H4 (cell line): ENCODE measurements at places on chromosomes 16 and 17.

- DNase-seq, result no peak
Measured at GRCh38 chr17:34403006-34403405, 40.0 kb upstream of the CCL1 start.

GRCh38 chr16:25066747-25067631 lies 44.6 kb upstream of the LCMT1 start:
- no peak for DNase-seq

DNA sequence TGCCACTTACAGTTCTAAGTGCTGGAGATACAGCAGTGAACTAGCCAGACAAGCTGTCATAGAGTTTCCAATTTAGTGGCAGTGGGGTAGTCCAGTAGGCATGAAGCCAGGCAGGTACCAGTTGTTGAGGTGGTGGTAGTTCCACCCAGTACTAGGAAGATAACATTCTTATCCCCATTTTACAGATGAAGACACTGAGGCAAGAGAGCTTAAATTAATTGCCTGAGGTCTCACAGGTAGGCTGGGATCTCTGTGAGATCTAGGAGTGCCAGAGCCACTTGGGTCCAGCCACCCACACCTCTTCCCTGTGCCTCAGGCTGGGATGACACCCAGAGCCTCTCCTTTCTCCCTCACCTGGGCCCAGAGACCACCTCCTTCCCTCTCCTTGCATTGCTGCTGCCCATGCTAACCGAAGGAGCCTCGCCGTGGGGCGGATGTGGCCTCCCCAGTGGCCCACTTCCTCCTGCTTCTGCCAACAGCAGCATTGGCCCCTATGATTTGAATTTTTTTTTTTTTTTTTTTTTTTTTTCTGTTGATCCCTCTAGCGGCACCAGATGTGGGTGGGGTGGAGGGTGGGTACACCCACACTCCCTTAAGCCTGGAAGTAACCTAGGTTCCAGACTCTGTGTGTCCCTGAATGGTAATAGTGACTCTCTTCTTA lies 114.0 kb downstream of the PRKCB start:
- DNase-seq, result no peak

GRCh38 chr16:88059701-88060386 lies 108.6 kb downstream of the BANP start:
- DNase-seq, result no peak

DNA sequence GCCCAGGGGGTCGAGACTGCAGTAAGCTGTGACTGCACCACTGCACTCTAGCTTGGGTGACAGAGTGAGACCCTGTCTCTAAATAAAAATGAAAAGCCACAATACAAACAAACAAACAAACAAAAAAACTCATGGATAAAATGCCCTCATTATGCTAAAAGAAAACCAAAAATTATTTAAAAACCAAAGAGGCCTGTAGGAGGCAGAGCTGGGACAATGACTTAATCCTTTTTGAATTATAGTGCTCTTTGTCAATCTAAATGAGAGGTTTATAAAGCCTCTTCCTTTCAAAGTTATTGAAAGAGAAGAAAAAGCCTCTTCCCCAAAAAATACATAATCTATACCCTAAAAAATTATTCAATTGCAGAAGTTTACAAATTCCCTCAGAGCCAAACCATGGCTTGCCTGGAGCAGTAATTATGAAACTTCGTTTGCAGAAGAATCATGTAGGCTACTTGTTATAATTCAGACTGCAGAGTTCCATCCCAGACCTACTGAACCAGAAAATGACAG lies 18.5 kb downstream of the CRLF3 start:
- no peak for DNase-seq

- DNase-seq, result no peak
Measured at GRCh38 chr17:45022288-45022648, 29.2 kb downstream of the DCAKD start.

GRCh38 chr16:11179574-11179973 lies 76.4 kb downstream of the SOCS1 start:
- no peak for DNase-seq

GRCh38 chr16:86213437-86214205 lies 296.7 kb upstream of the FOXF1 start:
- DNase-seq, result no peak

DNA sequence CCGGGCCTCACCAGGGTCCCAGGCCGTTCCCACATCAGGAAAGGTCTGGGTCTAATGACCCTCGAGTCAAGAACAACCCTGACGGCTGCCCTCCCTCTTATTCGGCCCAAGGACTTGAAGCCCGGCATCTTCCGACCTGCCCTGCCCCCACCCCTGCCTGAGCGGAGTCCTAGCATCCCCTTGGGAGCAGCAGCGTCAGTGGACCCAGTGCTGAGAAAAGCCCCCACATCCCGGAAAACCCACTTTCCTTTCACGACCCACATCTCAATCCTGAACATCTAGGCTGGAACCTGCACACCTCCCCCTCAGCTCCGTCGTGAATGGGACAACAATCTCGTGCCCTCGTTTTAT lies 769 bp downstream of the TMEM88 start:
- no peak for DNase-seq

DNA sequence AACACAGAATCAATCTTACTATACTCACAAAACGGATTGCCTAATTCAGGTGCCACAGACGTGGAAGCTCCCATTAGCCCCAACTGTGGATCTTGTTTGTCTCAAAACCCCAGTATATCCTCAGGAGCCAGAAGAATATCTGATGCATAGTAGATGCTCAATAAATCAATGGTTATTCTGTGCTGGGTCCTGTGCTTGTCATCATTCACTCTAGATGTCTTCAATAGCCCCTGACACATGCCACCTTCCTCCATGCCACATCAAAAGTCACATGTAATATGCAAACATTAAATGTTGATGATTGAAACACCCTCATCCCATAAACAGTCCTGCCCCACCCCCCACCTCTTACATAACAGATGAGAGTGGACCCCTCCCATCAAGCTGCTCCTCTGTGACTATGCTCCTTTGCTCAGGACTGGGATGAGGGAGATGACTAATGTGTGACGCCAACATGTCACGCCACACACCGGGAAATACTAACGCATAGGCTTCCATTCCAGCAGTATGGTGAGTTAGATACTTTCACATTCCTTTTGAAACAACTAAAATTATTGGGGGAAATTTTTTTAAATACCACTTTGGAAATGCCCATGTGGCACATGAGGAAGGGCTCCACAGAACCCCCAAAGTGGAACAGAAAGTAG lies 267.6 kb upstream of the SDK2 start:
- no peak for DNase-seq

DNA sequence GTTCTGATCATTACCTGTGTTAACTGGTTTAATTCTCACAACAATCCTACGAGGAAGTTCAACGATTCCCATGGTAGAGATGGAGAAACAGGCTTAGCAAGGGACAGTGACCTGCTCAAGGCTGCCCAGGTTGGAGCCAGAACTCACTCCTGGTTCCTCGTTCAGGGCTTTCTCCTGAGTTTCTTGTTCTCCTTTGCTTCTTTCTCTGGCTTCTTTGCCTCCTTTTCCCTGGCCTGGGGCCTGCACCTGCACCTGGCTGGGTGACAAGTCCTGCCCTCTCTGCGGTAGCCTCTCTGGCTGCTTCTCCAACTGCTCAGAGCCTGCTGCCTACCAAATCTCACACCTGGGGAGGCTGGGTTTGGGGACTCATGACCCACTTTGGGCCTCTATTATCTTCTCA lies 2.8 kb downstream of the CCL22 start:
- no peak for DNase-seq

GRCh38 chr17:44273607-44274006 lies 5.7 kb upstream of the SLC4A1 start:
- no peak for DNase-seq

- DNase-seq, result peak; percentile 80
Measured at GRCh38 chr17:39401412-39402243, at the start of gene FBXL20. TSS of gene FBXL20 (minus strand) at chr17:39401626. CDS start at chr17:39401402, 224 bp downstream.

GRCh38 chr16:51049678-51050376 lies 101.2 kb downstream of the SALL1 start:
- DNase-seq, result no peak

- DNase-seq, result no peak
Measured at GRCh38 chr17:21371511-21372081, 4.6 kb upstream of the KCNJ12 start.

DNA sequence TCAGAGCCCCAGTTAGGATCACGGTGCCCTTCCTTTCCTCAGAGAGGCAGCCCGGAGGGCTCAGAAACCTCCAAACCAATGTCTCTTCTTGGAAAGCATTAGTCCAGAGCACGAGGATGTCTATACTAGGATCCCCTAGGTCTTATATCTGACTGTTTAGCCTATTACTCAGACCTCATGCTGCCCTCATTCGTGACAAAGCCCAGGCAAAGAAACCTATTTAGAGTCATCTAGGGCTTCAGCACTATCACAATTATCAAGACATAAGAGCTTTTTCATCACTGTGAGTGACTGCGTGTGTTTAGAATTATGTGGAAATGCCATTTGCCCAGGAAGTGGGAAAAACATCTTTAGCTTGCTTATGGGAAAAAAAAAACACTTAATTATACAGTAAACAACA lies 159.8 kb upstream of the NOL11 start:
- no peak for DNase-seq

GRCh38 chr17:81865358-81865732 lies 5.0 kb upstream of the P4HB start:
- DNase-seq, result no peak

DNA sequence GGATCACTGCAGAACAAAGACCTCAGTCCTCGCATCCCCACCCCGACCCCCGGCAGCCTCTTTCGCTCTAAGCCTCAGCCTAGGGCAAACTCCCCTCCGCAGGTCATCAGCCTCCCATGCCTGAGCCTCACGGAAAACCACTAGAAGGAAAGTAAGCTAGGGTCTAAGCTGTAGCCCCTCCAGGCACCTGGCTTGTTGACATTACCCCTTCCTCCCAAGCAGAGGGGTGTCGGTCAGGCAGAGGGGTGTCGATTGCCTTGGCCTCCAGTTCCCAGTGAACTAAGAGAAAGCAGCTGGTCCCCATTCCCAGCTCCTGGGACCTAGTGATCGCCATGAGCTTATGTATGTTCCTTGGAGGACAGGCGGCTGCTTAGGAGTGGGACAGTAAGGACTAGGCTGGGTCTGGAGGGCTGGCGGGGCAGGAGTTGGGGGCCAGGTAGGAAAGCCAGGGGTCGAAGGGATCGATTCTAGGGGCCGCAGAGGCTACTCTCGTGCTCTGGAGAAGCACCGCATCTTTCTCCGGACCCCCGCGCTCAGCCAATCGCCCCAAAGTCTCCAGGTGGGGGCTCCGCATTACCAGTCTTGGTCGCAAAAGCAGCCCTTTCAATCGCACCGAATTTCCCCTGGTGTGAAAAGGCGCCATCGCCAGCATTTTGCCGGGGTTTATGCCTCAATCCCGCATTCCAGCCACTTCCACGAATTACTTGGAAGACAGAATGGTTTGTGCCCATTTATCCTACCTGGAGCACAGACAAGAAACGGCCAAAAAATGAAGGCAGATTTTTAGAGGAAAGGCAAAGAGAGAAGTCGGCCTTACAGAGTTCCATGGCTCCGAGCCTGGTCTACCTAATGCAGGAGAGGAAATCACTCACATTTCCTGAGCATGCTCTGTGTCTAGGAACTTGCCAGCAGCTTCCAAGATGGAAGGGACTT lies 21.3 kb upstream of the HOXB13 start:
- no peak for DNase-seq

DNA sequence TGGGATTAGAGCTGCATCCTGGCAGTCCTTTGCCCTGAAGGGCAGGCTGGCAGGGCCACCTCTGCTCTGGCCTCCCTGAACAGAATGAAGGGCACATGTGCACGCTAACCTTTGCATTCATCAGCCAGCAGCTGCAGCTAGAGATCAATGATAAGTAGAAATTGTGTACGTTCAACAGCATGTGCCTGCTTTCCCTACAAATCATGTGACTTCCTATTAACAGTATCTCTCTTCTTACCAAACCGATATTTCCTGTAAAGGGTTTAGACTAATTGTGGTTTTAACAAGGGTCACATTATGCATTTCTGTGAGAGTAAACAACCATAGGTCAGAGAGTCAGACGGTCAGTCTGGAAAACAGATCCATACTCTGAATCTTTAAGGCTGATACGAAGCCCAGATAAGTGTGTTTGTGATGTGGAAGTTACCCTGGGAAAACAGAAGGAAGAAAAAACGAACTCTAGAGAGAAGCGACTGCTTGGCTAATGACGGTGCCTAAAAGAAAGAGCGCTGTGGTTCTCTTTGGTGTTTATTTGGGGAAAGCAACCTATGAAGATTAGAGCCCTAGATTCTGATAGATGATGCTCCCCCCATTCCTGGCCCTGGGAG lies 219.4 kb downstream of the MAF start:
- no peak for DNase-seq

- no peak for DNase-seq
Measured at GRCh38 chr17:42198897-42199296, 4.6 kb upstream of the GHDC start.

GRCh38 chr16:8718851-8719680 lies 44.6 kb downstream of the ABAT start:
- no peak for DNase-seq

DNA sequence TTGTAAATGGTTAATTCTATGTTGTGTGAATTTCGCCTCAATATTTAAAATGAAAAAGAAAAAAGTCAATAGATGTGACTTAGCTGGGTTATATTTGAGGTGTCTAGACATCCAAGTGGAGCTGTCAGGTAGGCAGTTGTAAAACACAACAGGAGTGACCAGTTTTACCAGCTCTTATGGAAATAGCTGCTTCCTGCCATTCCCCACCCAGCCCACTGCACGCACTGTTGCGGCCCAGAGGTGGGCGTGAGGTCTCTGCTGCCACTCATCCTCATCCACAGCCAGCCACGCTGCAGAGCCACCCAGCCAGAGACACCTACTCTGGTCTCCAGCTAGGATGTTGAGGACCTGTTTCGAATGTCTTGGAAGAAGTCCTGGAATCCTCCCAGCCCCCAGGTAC lies 3.4 kb upstream of the CARD14 start:
- no peak for DNase-seq

GRCh38 chr16:85754413-85754812 lies 3.5 kb upstream of the C16orf74 start:
- no peak for DNase-seq

DNA sequence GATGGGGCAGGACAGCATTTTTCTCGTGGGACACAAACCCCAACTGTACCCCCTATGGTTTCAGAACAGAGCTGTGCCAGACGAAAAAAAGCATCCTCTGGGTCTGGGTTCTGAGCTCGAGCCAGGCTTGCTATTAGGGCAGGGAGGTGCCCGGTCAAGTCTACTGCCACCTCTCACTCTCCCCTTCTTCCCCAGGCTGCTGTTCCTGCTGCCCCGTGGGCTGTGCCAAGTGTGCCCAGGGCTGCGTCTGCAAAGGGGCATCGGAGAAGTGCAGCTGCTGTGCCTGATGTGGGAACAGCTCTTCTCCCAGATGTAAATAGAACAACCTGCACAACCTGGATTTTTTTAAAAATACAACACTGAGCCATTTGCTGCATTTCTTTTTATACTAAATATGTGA lies 1.1 kb downstream of the MT1E start:
- DNase-seq, result no peak
